ENCODE measurements at places on chromosomes 11 and 22. TPM values are rescaled to one million over a fixed set of nuclear protein-coding genes. Genes with fewer than 3 reads are reported as not detected.

SMTNL1 gene
- polyA plus RNA-seq = 0.13 TPM

LRRC10B gene
- polyA plus RNA-seq = 1.1 TPM

DDIAS gene
- 6.2 TPM for polyA plus RNA-seq

CRYBB2 gene
- polyA plus RNA-seq = 0.31 TPM

BTBD18 gene
- 0.03 TPM for polyA plus RNA-seq

GUCY1A2 gene
- 0.11 TPM for polyA plus RNA-seq

TRIM29 gene
- 0.17 TPM for polyA plus RNA-seq

SLC22A6 gene
- not detected for polyA plus RNA-seq

RFPL3 gene
- 0.08 TPM for polyA plus RNA-seq

SELENOH gene
- 326 TPM for polyA plus RNA-seq

Data from H1 (cell line).